ENCODE measurements at places on chromosomes 3 and 15.
A peak's percentile ranks its signal among the peaks of the same experiment; 100 is the strongest.

DNA sequence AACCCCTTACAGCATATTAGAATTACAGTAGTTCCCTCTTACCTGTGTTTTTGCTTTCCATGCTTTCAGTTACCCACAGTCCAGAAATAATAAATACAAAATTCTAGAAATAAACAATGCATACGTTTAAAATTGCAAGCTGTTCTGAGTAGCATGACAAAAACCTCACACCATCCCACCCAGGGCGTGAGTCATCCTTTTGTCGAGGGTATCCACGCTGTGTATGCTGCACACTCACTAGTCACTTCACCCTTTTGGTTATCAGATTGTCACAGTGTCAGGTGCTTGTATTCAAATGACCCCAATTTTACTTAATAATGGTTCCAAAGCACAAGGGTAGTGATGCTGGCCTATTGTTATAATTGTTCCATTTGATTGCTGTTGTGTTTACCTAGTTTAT lies 72.5 kb upstream of the P3H2 start:
- DNase-seq, result no peak

- peak; percentile 67 for DNase-seq
These were observed 54.2 kb upstream of the TMCO5A start for GRCh38 chr15:37880009-37880834.

- peak; percentile 10 for DNase-seq
These were observed 420.4 kb downstream of the ROBO2 start for GRCh38 chr3:77460326-77460725.

DNA sequence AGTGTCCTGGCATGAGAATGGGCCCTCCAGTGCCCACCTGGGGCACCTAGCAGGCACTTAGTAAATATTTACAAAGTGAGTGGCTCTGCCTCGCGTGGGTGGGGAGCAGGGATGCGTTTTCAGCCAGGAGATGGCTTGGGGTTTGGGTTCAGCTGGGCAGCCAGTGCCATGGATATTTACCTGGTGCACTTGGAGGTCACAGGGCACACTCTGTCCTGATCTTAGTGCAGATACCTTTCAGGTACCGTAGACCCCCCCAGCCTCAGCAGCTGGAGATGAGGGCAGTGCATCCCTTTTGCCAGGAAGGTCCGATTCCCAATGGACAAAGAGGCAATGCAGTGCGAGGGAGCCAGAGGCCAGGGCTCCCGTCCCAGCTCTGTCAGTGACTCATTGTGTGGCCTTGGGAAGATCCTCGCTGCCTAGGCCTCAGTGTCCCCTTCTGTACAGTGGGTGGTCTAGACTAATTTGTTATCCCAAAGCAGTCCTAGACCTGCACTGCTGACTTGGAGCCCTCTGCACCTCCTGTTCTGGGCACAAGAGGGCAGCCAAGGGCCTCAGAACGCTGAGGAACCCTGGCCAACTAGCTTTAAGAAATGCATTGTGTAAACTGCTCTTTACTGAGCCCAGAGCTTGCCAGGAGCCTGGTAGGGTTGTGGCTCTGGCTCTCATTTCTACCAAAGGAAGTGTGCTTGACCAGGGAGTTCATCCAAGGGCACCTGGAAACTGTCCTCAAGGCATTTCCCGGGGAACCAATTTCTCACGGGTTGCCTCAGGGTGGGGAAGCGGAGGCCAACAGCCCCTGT lies 16.0 kb downstream of the HDAC11 start:
- peak; percentile 90 for DNase-seq

DNA sequence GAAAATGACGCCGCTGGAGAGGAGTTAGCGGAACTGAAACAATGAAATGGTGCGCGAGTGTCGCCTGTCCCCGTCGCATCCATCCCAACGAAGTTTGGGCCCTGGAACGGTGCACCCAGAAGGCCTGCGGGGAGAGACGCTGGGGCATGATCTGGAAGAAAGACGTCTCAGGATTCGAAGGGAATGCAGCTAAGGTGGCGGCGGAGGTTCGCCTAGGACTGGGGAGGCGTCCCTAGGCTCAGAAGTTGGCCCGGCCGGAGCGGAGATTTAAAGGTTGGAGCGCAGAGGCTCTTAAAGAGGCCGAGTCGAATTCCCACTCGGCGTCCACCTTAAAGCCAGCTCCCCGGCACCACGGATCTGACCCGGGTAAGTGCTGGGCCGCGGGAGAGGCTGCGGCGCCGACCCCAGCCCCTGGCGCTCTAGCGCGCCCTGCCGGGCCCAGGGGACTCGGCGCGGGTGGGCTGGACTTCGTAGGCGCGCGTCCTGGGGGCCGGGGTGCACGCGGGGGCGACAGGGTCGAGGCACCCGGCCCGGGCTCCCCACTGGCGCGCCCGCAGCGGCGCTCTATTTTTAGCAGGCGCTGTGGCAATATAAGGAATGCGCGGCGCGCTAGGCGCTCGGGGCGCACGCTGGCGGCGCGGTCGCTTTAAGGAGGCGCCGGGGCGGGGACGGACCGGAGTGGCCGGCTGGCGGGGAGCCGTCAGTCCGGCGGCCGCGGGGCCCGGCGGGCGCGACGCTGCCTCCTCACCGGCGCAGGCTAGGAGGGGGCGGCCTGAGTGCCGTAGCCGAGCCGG lies at the start of gene MRAS:
TSS of gene MRAS (plus strand) at position 620 of the 794 bp plus-strand sequence. CDS start 24,305 bp downstream, outside the sequence.
- peak; percentile 85 for DNase-seq

DNA sequence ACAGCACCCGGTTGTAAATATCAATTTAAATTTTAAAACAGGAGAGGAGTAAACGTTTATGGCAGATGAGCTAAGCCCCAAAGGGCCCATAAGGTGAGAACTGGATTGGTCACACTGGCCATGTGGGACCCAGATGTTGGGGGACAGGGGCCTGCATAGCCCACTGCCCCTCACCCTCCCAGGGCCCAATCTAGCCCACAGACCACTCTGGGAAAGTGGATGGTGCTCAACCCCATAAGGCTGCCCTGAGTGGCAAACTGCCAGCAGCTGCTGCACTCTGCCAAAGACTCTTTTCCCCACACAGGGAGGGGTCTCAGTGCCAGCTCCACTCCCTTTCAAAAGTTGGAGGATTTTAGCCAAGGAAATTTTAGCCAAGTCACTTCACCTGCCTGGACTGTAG lies 42.5 kb downstream of the CCDC12 start:
- no peak for DNase-seq

- DNase-seq, result no peak
These were observed 862.5 kb downstream of the CADM2 start for GRCh38 chr3:85821130-85821756.

Data from AG08395 (cell line).